NCI-H526 (cell line): ENCODE measurements at places on chromosomes 1 and 21.

GRCh38 chr1:169052727-169053126, 53.8 kb upstream of the ATP1B1 start:
- no peak for DNase-seq

GRCh38 chr1:98086796-98087441, 166.1 kb upstream of the DPYD start:
- no peak for DNase-seq

DNA sequence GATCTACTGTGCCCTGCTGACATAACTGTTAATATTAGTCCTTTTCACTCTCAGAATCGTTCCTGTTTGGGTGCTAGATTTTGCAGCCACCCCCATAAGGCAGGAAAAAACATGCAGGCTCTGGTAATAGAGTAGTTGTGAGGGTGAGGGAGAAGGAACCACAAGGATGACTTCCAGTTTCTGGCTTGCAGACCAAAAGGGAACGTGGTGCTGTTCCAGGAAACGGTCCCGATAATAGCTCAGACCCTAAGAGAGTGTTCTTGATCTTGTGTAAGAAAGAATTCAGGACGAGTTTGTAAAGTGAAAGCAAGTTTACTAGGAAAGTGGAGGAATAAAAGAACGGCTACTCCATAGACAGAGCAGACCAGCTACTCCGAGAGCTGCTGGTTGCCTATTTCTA, 50.7 kb upstream of the RHOU start:
- DNase-seq = no peak

DNA sequence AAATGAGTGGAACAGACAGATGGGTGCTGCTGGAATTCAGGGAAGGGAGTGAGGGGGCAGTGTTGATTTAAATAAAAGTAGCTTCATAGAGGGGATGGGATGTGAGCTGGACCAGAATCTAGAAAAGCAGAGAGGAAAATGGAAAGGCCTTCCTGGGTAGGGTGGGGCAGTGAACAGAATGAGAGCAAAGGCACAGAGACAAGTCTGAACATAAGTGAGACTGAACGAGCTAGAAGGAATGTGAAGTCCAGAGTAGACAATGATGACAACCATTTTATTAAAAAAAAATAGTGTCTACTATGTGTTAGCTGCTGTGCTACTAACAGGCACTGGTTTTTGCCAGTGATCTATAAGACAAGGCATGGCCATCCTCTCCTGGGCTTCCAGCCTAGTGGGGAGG, 36.0 kb downstream of the ELK4 start:
- no peak for DNase-seq

GRCh38 chr21:28639737-28640136, 352.9 kb downstream of the LTN1 start:
- DNase-seq = no peak

- DNase-seq = no peak
Observed at GRCh38 chr1:41539999-41540398, 55.5 kb upstream of the EDN2 start.

DNA sequence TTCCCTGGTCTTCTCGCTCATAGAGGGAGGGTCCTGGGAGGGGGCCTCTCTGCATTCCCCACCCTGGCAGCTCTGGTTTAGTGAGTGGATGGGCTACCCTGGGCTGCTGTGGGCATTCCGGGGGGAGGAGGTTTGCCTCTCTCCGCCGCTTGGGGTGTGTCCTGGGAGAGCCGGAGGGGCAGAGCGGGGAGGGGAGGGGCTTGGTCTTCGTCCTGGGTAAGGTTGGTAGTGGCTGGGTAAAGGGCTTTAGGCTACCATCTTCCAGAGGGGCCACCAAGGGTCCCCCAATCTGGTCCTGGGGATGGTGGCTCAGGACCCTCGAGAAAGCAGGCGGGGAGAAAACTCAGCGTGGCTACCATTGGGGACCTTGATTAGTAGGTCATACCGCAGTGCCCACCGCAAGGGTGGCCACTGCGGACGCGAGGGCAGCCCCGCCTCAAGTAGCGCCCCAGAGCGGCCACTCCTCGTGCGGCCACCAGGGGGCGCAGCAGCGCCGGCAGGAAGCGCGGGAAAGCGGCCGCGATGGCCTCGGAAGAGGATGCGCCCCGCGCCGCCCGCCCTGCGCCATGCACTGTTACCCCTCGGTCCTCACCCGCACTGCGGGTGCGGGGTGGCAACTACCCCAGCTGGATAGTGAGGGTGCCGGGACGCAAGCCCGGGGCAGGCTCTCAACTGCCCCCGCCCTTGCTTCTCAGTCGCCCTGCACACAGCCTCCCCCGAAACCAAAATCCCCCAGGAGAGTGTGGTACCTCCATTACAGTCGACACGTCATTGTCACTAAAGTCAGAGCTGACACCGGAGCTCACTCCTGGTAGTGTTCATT, 44.1 kb upstream of the SLC25A33 start:
- DNase-seq = peak; percentile 64

DNA sequence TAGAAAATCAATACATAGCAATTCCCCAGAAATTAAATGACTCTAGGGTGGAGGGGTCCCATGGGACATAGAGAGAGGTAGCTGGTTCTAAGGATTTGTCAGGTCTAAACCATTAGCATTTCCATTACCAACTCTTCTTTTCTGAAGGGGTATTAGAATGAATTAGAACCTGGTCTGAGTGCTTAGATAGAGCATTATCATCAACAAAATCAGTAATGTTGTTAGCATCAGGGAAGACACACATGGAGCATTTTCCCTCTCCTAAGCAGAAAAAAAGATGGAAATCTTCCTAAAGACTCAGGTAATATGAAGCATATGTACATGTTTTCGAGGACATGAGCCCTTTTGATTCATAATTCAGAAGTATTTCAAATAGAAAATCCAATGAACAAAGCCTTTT, 984.4 kb upstream of the NCAM2 start:
- no peak for DNase-seq

GRCh38 chr21:15138490-15138889, 73.7 kb upstream of the NRIP1 start:
- no peak for DNase-seq

- DNase-seq = peak; percentile 1
Observed at GRCh38 chr1:224432672-224433040, 1.9 kb downstream of the WDR26 start.

- DNase-seq = no peak
Observed at GRCh38 chr1:109479311-109479710, 4.4 kb upstream of the ATXN7L2 start.

- peak; percentile 66 for DNase-seq
Observed at GRCh38 chr1:246012341-246012740, 494.7 kb downstream of the SMYD3 start.

GRCh38 chr1:23129846-23130245, 38.8 kb downstream of the LUZP1 start:
- DNase-seq = no peak

GRCh38 chr1:180765151-180765550, 133.3 kb downstream of the XPR1 start:
- peak; percentile 83 for DNase-seq

DNA sequence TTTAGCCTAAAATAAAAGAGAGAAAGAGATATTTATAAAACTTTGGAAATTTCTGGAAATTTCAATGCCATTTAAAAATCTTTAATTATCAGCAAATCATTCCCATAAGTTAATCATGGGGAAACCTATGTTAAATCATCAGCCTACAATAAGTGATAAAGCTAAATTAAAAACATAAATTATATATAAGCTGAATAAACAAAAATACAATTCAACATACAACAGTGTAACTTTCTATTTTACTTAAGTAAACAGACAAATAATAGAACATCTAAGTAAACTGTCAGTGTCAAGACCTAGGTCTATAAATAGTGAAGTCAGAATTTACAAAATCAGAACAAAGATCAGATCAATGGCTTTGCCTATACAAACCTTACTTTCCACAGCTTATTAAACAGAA, 57.5 kb downstream of the EPRS1 start:
- no peak for DNase-seq

DNA sequence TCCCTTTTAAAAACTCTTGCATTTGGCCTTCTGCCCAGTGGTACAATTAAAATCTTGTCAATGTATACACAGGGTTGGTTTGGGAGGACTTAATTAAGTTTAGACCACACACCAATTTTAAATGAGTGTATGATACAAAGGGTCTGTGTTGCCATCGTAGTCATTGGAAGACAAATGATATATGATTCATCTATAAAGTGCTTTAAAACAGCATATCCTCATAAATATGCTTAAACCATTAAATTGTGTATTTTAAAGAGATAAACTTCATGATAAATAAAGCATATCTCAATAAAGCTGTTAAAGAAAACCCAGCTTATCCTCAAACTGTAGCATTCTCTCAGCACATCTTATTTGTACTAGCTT, 69.5 kb downstream of the LUZP1 start:
- DNase-seq = no peak

- peak; percentile 98 for DNase-seq
Observed at GRCh38 chr1:161305867-161306519, 3.8 kb downstream of the MPZ start.

- no peak for DNase-seq
Observed at GRCh38 chr1:40637470-40638007, 27.9 kb downstream of the RIMS3 start.

GRCh38 chr1:55483523-55483922, 268.4 kb upstream of the USP24 start:
- DNase-seq = no peak

DNA sequence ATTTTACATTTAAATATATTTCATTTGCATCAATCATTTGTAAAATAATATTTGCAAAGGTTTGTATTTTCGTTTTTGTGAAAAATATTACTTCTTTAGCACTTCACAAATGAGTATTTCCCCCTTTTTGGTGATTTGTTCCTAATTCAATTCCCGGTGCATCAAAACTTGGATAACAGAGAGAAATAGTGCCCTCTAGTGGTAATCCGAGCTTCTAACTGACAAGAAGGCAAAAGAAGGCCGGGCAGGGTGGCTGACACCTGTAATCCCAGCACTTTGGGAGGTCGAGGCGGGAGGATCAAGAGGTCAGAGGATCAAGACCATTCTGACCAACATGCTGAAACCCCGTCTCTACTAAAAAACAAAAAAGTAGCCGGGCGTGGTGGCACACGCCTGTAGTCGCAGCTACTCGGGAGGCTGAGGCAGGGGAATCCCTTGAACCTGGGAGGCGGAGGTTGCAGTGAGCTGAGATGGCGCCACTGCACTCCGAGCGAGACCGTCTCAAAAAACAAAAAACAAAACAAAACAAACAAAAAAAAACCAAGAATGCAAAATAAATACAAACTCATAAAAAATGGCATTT, 137.7 kb downstream of the COL11A1 start:
- DNase-seq = peak; percentile 74

GRCh38 chr1:180742663-180743062, 110.8 kb downstream of the XPR1 start:
- no peak for DNase-seq

GRCh38 chr21:40335704-40336103, 468.5 kb downstream of the PCP4 start:
- no peak for DNase-seq

- DNase-seq = peak; percentile 36
Observed at GRCh38 chr1:48875552-48876329, 99.0 kb upstream of the BEND5 start.

GRCh38 chr1:6118415-6118814, 61.7 kb downstream of the CHD5 start:
- DNase-seq = no peak
